ENCODE measurements at places on chromosomes 1 and 21. TPM values are rescaled to one million over a fixed set of nuclear protein-coding genes. Genes with fewer than 3 reads are reported as not detected.

The C1QC gene
- 8.8 TPM for polyA plus RNA-seq

DNA sequence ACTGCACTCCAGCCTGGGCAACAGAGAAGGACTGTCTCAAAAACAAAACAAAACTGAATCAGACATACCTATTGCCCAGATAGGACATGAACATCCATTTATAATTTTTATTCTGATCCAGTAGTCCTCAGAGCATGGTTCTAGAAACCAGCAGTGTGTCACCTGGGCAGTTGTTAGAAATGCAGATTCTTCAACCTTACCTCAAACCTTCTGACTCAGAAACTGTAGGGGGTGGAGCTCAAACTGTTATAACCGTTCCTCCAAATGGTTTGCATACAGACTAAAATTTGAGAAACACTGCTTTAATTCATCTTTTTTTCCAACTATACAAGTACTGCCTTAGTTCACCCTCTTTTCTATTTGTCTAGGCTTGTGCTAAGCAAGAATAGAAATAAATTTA lies 6.0 kb downstream of the NASP start:
- DNase-seq, result no peak

The DENND2C gene
- polyA plus RNA-seq, result 5.4 TPM

The IL24 gene
- polyA plus RNA-seq, result 0.23 TPM

The TFF3 gene
- polyA plus RNA-seq, result 3.0 TPM

The RIIAD1 gene
- 0.43 TPM for polyA plus RNA-seq

The BATF3 gene
- polyA plus RNA-seq, result 0.88 TPM

GRCh38 chr1:9874959-9875635 lies 35.0 kb downstream of the CTNNBIP1 start:
- peak; percentile 73 for DNase-seq

The IL10RB gene
- 28.7 TPM for polyA plus RNA-seq

- peak; percentile 43 for DNase-seq
Observed at GRCh38 chr1:203839081-203839480, 22.3 kb upstream of the SNRPE start.

- DNase-seq, result no peak
Observed at GRCh38 chr1:31764312-31765040, at the start of gene ADGRB2. ADGRB2 (minus strand) TSS chr1:31764340; CDS start chr1:31757221, 7,119 bp downstream.

- DNase-seq, result no peak
Observed at GRCh38 chr1:110348050-110348449, 8.9 kb downstream of the RBM15 start.

The NCMAP gene
- 0.80 TPM for polyA plus RNA-seq

The PRMT6 gene
- polyA plus RNA-seq, result 44.4 TPM

- DNase-seq, result no peak
Observed at GRCh38 chr1:228798548-228798947, 63.3 kb downstream of the RHOU start.

DNA sequence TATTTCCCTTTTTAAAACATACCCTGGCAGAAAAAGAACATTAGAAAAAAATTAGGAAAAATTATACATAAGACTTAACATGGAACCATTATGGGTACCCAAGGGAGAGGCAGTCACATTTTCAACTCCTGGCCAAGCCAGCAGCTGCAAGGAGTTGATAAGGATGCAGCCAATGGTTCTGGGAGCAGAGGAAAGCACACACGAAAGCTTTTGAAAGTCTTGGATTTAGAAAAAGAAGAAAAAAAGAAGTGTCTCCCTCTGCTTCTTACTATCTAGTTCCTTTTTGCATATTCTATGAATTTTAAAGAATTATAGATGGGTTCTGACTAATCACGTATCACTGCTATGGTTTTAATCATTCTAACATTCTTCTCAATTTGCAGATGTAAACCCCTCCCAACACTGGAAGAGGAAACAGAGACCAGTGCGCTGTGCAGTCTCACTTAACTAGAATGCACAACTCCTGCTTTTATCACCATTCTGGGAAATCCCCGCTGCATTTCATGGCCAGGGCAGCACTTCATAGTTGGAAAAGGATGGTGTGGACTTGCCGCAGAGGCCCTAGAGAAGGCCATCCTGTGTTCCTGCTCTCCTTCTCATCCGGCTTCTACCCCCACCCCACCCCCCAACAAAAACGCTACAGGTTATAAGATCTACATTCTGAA lies 2.7 kb upstream of the CD58 start:
- no peak for DNase-seq
